Heart left ventricle (tissue), 16 donors: ENCODE measurements at places on chromosomes 16 and 17.

- H3K4me1 ChIP-seq, result no peaks in the 10 kb centered on the region
- no peaks in the 10 kb centered on the region for H3K27me3 ChIP-seq
- no peak overlapping the region for H3K4me3 ChIP-seq
Measured at GRCh38 chr16:54602666-54603065, 316.1 kb upstream of the IRX3 start.

- no peaks in the 10 kb centered on the region for H3K27me3 ChIP-seq
- H3K36me3 ChIP-seq, result peaks cover 3% of the 10 kb centered on the region
Measured at GRCh38 chr16:12659871-12660270, 143.8 kb downstream of the CPPED1 start.

GRCh38 chr17:6708357-6708961 is 4.7 kb downstream of the SLC13A5 start:
- H3K27me3 ChIP-seq, result peaks cover 24% of the 10 kb centered on the region
- DNase-seq, result no peak
- H3K4me1 ChIP-seq, result peaks cover 8% of the 10 kb centered on the region
- H3K36me3 ChIP-seq, result no peaks in the 10 kb centered on the region
- H3K27ac ChIP-seq, result no peak overlapping the region
- no peak overlapping the region for H3K4me3 ChIP-seq

- no peak overlapping the region for H3K27ac ChIP-seq
- H3K4me1 ChIP-seq, result no peaks in the 10 kb centered on the region
- H3K4me3 ChIP-seq, result no peak overlapping the region
- H3K36me3 ChIP-seq, result peaks cover 67% of the 10 kb centered on the region
- no peak for DNase-seq
- H3K27me3 ChIP-seq, result no peaks in the 10 kb centered on the region
Measured at GRCh38 chr17:696369-696768, 18.3 kb downstream of the VPS53 start.
